ENCODE measurements at places on chromosomes 2 and 18. TPM values are rescaled to one million over a fixed set of nuclear protein-coding genes. Genes with fewer than 3 reads are reported as not detected.

- DNase-seq = no peak
Measured at GRCh38 chr2:158748926-158749590, 46.1 kb upstream of the DAPL1 start.

GRCh38 chr18:73006331-73006730 lies 138.5 kb upstream of the NETO1 start:
- DNase-seq = no peak

DNA sequence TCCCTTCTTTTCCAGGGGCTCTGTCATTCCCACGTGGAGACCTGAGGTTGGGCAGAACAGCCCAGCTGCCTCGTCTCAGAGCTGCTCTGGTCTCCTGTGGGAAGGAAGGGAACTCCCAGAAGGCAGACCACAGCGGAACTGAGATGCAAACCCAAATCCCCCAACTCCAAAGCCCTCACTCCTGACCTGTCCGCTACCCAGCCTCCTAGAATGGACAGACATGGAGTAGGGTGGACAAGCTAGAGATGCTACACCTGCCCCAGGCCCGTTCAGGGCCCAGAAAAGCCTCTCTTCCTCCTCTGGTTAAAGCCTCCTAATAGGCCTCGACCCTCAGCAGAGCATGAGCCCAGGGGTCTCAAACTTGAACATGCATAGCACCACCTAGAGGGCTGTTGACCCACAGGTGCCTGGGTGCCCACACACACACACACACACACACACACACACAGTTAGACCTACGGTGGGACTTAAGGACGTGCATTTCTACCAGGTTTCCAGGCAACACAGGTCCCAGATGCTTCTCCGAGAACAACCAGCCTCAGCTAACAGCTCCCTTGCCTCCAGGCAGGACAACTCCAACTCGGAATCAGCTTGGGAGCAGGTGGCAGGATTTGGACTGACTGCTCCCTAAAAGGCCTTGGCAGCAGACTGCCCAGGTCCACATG lies 93.5 kb downstream of the TNS1 start:
- DNase-seq = peak; percentile 28

GRCh38 chr18:74861154-74861553 lies 263.5 kb downstream of the ZNF407 start:
- no peak for DNase-seq

DNA sequence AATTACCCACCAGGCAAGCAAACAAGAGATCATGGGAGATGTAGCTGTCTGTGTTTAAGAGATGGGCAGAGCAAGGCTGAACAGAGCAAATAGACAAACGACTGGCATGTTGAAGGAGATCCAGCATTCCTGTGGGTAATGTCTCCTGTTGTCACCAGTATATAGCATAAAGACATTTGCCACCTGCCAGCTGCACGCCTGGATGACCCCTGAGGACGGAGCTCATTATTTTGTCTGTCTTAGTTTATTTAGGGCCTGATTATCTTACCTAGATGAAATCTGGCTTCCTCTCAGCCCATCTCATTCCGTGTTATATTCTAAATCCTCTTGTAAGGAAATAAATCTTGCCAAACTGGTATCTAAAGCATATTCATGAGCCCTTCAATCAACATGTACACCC lies 510.3 kb upstream of the LINC00305 start:
- no peak for DNase-seq

The MATN3 gene
- 9.2 TPM for polyA plus RNA-seq

GRCh38 chr18:57052173-57052572 lies 94.7 kb upstream of the BOD1L2 start:
- DNase-seq = no peak

DNA sequence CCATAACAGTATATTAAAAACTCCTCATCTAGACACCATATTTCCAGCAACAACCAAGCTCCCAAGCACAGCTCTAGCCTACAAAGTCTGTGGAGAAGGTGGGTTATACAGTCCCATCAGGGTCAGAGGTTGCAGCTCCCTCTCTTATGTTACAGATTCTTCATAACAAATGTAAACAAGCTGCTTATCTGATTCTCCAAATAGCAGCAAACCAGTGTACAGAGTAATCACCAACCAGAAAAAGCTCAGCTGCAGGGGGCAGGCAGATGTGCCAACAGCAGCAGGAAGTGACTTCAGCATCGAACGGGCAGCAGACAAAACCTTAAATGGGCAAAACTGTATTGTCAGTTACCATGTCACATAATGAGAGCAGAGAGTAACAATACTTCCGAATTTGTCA lies 52.9 kb upstream of the NABP1 start:
- DNase-seq = no peak

DNA sequence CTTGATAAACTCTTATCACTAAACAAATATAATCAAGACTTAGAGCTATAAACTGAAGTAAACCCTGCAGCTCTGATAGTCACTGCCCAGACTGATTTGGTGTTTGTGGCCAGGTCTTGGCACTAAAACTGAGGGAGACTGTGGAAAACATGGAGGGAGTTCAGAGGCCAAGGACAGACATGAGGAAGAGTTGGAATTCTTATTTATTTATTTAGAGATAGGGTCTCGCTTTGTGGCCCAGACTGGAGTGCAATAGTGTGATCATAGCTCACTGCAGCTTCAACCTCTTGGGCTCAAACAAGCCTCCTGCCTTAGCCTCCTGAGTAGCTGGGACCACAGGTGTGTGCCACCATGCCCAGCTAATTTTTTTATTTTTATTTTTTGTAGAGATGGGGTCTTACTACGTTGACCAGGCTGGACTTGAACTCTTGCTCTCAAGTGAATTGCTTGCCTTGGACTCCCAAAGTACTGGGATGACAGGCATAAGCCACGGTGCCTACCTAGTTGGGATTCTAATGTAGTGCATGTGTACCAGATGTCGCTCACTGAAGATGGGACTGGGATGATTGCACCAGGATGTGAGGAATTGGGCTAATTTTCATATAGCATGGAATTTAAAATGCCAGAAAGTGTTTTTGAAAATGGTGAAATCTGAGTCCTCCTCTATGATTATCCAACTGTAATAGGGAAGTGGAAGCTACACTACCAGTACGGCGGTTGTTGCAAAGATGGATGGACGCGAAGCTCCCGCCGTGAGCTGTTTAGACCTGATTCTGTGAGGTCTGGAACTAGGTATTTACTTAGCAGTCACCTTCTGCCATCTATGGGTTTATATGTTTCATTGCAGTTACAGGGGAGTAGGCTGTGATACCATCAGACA lies 52.7 kb upstream of the CTLA4 start:
- DNase-seq = peak; percentile 68

The SUCLG1 gene
- 122 TPM for polyA plus RNA-seq

GRCh38 chr2:108634576-108635160 lies 84.6 kb upstream of the RANBP2 start:
- DNase-seq = no peak

The LAMA1 gene
- 13.1 TPM for polyA plus RNA-seq

Data from left lung (tissue), 14 donors.